A172 (cell line): ENCODE measurements at places on chromosomes 3 and 15.

GRCh38 chr3:40020689-40021088 lies 211.3 kb downstream of the MYRIP start:
- DNase-seq: no peak

DNA sequence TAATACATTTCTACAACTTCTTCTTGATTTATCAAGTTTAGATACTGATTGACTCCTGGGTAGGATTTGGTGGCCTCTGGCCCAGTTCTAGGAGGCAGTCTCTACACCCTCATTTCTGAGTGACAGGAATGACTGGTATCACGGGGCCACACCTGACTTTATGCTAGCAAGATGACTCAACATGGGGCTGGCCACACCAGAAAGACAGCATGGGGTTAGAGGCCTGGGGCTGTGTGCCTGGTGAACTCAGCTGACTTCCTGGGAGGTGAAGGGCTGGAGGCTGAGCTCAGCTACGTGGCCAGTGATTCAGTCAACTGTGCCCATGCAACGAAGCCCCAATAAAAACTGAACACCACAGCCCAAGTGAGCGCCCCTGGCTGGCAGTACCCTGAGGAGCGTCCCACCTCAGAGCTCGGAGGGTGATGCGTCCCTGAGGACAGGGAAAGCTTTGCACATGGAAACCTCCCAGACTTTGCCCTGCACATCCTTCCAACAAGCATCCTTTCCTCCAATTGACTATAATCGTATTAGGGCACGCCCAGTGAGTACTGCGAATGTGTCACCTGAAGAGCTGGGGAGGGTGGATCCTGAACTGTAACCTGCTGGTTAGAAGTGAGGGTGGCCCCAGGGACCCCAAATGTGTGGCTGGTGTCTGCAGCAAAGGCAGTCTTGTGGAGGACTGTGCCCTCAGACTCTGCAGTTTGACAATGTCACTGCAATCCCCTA lies 57.2 kb downstream of the NIPA2 start:
- DNase-seq: peak; percentile 92

DNA sequence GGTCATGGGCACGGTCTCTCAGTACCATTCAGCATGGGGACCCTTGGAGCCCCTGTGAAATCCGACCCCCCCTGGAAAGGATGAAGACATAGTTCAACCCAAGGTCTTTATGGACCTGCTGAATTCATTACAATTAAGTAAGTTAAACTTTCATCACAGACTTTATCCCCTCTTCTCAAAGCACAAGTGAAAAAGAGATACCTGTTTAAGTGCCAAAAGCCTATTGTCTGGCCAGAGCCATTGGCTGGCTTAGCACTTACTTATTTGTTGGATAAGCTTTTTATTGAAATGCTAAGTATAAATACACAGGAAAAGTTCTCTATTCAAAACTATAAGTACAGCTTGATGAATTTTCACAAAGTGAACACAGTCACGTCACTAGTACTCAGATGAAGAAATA lies 128.4 kb upstream of the NR2E3 start:
- no peak for DNase-seq

GRCh38 chr15:49747340-49747739 lies 126.5 kb downstream of the DTWD1 start:
- DNase-seq: no peak

- peak; percentile 85 for DNase-seq
Measured at GRCh38 chr3:134369231-134369741, 5.0 kb downstream of the AMOTL2 start.

- DNase-seq: no peak
Measured at GRCh38 chr15:33699691-33700447, 268.4 kb upstream of the CHRM5 start.

- DNase-seq: no peak
Measured at GRCh38 chr3:156610154-156610553, 55.2 kb upstream of the SSR3 start.

- no peak for DNase-seq
Measured at GRCh38 chr15:55337160-55337559, 18.1 kb downstream of the PIGB start.

DNA sequence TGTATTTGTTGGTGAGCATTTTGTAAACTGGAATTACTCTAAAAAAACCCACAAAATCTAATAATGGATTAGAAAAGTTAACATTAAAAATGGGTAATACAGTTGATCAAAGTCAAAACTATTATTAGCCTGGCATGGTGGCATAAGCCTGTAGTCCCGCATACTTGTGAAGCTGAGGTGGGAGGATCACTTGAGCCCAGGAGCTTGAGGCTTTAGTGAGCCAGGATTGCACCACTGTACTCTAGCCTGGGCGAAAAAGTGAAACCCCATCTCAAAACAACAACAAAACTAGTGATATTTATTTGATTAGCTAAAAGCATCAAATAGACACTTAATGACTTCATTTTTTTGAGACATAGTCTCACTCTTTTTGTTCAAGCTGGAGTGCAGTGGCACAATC lies 3.6 kb downstream of the SNX1 start:
- no peak for DNase-seq

DNA sequence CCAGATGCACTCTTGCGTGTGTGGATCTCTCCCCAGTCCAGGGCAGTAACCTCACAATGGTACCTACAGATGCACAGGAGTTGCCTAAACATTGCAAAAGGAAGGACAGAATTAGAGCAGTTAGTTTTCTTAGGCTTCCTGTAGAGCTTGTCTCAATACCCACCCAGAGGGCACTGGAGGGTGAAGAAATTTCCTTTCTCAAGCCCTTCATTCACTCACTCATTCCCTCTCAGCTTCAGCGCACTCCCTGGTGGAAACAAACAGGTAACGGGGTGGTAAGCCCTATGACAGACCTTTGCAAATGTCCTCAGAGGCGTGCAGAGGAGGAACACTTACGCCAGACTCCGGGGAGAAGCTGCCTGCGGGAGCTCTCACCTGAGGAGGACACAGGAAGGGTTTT lies 267.4 kb upstream of the HES1 start:
- DNase-seq: no peak

DNA sequence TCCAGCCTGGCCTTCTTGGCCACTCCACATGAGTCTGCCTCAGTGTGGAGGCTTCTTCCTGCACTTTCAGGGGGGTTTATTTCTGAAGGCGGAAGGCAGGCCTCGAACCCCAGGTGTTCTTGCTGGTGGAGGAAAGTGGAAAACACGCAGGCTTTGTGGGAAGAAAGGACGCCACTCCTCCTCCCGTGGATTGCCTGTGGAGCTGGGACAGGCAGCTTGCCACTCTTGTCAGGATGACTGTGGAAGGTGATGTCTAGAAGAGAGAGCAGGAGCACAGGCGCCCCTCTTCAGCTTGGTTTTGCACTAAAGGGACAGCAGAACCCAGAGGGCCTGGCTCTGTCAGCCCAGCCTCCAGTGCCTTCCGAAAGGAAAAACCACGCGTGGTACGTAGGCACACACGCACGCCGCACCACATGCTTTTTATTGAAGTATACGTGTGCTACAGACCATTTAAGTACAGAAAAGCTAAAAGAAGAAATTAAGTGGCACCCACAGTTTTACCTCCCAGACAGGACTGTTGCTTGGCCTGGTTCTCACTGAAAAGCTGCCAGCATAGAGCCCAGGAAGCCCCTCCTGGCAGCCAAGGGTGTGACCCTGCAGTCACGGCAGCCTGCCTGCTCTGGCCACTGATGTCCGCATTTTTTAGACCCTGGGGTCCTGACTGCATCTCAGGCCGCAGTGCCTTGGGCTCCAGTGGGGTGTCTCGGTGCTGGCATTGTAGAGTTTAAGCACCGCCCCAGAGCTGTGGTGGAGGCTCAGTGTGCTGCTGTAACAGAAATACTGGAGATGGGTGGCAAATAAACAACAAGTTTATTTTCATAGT lies 21.6 kb downstream of the KLF13 start:
- DNase-seq: no peak

GRCh38 chr15:50149090-50149489 lies 30.1 kb upstream of the ATP8B4 start:
- DNase-seq: no peak

DNA sequence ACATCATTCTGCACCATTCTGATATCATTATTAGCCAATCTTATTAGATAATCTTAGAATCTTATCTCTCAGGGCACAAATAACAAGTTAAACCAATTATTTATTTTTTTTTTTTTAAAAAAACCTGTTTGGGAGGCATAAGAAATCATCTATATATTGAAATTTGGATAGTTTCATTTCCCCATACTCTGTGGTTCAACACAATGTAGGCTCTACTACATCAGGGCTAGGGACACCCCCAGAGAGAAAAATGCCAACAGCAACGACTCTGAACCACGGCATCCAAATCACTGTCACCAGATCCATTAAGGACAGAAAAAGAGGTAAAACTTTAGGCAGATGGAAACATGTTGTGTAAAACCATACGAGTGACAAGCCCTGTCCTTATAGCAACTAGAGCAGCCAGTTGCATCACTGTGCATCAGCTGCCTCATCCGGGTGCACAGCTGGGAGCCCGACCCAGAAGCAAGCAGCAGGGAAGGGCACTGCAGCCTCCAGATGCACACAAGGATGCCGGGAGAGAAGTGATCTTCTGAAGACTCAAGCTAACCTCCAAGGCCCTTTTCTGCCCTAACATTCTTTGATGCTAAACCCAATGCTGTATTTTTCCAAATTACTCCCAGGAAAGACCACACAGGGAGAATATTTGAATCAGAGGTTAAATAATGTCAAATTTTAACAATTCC lies 381.1 kb downstream of the CTNNB1 start:
- DNase-seq: no peak

GRCh38 chr15:91961357-91961756 lies 107.8 kb downstream of the SLCO3A1 start:
- no peak for DNase-seq

DNA sequence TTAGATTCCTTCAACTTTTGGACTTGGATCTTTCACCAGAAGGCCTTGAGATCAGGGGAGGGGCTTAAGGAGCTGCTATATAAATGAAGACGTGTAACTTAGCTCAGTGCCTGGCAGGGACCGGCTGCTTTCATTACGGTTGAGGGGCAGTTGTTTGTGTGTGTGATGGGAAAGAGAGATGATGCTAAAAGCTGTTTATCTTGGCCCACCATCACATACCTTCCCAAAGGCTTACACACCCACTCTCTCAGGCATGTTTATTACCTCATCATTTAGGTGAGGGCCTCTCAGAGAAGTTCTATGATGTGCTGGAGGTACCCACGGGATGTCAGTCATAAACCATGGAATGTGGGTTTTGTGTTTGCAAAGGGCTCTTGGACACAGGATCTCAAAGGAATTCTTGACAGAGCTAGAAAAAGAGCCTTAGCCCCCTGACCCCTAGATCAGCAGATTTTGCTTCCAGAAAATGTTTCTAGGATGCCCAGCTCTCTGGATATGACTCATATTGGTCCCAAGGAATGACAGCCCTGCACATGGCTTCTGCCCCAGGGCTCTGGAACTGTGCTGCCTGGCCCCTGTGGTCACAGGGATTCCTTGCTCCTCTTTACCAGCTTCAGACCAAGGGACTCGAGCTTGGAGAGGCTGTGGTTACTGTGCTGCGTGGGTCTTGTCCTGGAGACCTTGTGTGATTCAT lies 15.9 kb upstream of the SMAD3 start:
- peak; percentile 91 for DNase-seq

DNA sequence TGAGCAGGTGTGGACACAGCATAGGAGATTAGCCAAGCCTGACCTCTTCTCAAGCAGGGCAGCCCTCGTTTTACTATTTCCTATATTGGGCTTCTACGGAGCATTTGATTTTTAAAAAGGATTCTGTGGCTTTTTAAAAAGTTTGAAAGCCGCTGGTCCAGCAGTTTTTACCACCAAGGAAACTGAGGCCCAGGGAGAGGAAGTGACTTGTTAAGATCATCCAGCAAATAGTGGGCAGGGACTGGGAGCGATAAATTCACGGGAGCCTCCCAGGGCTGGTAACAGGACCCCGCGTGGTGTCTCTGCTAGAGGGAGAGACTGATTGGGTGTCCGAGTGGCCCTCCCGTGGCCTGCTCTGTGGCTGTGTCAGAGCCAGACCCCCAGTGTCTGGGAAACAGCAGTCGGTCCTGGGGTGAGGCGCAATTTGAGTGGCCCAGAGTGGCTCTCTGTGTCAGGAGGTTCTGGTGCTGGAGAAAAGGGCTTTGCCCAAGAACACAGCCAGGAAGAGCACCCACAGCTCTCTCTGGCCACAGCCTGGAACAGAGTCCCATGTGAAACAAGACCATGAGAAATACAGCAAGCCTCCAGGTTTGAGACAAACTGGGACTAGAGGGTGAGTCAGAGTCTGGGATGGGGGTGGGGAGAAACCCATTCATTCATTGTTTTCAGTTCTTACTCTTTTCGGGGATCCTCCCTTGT lies 4.2 kb downstream of the FURIN start:
- peak; percentile 86 for DNase-seq

GRCh38 chr15:81000144-81000623 lies 539 bp upstream of the TLNRD1 start:
- DNase-seq: no peak

DNA sequence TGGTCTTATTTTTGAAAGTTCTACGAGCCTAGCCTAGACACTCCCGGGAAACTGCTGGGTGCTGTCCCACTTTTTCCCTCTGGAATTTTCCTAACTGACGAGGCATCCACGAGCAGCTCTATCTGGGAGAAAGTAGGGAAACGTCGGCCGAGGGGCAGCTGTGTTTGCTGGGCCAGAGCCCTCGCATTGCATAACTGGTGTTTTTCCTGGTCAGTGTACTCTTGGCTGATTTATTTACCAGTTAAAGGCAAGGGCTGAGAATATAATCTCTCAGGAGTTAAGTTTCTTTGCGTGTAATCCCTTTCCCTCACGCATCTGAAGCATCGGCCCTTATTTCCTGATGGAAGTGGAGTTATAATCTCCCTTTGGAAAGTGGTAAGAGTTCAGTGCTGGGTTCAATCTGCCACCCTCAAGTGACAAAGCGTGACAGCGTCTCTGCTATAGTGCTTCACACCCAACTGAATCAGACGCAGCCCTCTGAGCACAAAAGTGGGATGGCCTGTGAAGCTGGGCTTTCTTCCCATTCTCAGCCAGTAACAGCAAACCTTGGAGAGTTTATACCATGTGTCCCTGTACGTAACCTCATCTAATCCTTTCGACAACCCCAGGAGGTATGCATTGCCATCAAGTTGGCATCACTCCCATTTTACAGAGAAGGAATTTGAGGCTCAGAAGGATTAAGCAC lies 311.5 kb downstream of the RORA start:
- no peak for DNase-seq

GRCh38 chr3:181687190-181687589 lies 24.5 kb upstream of the SOX2 start:
- DNase-seq: no peak

- no peak for DNase-seq
Measured at GRCh38 chr3:71673486-71673885, 51.7 kb downstream of the EIF4E3 start.

- DNase-seq: no peak
Measured at GRCh38 chr3:143888166-143888565, 39.9 kb upstream of the SLC9A9 start.

GRCh38 chr3:110946810-110947209 lies 124.8 kb upstream of the NECTIN3 start:
- no peak for DNase-seq

DNA sequence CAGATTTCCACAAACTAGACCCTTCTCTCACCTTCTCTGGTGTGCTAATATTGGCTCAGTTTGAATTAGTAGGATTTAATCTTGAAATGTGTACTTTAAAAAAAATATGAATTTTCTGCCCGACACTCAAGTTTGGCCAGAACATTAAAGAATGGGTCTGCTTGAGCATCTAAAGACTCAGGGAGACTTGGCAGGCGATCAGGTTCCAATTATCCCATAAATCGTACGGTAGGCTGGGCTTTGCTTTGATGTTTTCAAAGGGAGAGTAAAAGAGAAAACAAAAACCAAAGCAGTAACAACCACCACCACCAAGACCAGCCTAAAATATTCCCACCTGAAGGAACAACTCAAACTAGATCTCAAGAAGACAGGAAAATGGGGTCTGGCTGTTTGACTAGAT lies 230.8 kb downstream of the EBLN2 start:
- no peak for DNase-seq
